ENCODE measurements at places on chromosomes 7 and 10.

GRCh38 chr7:151010307-151011096 is 13.8 kb downstream of the ATG9B start:
- DNase-seq = no peak

DNA sequence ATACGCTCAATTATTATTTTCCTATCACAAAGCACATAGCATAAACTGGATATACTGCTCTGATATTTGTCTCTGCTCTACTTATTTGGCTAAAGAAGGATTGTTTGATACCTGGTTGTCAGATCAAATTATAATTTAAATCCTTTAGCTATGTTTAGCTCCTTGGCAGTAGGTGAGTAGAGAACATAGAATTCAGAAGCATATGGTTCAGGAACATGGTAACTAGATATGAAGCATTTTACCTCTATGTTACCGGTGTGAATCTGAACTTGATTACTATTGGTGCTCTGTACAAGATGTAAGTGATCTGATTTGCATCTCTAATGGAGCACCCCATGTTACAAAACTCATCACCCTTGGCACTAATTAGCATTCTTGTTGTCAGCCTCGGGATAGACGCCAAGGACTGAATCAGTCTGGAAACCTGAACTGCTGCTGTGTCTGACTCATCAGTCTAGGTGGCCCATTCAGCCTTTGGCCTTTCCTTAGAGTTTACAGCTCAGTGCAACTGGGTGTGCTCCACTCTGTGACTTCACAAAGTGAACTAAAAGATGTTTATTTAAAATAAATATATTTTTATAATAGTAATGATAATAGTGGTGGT is 12.3 kb upstream of the MYPN start:
- DNase-seq = no peak

GRCh38 chr10:103244666-103245271 is 918 bp upstream of the RPEL1 start:
- DNase-seq = peak; percentile 36

DNA sequence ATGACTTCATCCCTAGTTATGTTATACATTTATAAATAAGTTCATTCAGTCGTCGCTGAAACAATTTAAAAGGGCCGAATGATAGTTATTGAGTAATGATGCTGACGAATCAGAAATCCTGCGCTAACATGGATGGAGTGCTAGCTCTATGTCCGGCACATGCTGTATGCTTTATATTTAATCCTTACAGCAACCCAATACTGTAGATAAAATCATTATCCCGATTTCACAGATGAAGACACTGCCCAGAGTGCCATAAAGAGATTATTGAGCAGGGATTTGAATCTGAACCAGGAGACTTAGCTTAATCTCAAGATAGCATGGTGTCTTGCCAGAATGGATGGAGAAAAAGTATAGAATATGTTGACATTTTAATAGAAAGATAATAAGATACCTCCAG is 1.1 kb upstream of the ICA1 start:
- DNase-seq = no peak

- no peak for DNase-seq
These were observed 47.3 kb downstream of the CDCA7L start for GRCh38 chr7:21898265-21898930.

Data from NCI-H1694 treated with DMSO at 0.1 percent for 48 hours (cell line).